ENCODE measurements at places on chromosomes 2 and 18.

DNA sequence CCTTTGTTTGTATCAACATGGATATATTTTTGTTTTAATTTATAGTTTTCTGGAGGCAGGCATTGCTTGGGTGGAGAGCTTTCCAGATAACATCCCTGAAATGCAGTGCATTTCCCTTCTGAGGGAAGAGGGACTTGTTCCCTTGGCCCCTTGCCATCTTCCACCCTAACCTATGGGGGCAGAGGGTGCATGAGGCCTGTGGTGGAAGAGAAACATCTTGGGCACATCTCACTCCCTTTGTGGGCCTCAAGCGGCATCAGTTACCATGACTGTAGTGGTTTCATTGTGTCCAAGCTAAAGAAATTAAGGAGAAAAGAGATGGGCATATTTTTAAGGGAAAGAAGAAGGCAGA is 5.3 kb upstream of the RPL37A start:
- DNase-seq, result no peak

DNA sequence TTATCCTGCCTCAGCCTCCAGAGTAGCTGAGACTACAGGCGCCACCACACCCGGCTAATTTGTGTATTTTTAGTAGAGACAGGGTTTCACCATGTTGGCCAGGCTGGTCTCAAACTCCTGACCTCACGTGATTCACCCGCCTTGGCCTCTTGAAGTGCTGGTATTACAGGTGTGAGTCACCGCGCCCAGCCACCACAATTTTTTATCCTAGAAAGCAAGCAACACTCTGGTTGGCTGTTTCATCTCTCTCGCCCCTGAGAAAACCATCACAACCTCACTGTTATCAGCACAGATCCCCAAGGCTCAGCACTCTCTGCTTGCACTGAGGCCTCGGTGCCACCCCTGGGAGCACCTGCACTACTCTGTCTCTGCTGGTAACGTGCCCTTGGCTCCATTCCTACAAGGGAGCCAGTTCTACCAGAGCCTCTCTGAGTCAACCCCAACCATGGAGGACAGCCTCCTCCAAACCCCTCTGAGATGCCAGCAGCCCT is 134.8 kb upstream of the AGAP1 start:
- no peak for DNase-seq

GRCh38 chr18:73959352-73959751 is 188.3 kb downstream of the FBXO15 start:
- DNase-seq, result no peak

DNA sequence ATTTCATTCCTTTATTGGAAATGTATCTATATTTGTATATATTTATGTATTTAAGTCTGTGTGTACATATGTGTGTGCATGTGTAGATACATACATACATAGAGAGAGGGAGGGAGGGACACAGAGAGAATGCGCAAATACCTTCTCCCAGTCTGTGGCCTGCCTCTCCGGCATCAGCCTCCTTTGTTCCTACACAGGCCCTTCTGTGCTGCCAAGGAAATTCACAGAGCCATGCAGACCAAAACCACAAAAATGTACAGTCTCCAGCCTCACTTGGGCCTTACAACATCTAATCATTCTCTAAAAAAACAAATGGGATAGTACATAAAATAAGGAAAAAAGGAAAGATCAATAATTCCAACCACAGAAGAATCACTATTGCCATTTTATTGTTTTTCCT is 8.8 kb upstream of the CRACDL start:
- DNase-seq, result no peak

- no peak for DNase-seq
Measured at GRCh38 chr2:177231270-177231669, 18.7 kb downstream of the HNRNPA3 start.

GRCh38 chr2:37396890-37397565 is 52.6 kb downstream of the QPCT start:
- no peak for DNase-seq

DNA sequence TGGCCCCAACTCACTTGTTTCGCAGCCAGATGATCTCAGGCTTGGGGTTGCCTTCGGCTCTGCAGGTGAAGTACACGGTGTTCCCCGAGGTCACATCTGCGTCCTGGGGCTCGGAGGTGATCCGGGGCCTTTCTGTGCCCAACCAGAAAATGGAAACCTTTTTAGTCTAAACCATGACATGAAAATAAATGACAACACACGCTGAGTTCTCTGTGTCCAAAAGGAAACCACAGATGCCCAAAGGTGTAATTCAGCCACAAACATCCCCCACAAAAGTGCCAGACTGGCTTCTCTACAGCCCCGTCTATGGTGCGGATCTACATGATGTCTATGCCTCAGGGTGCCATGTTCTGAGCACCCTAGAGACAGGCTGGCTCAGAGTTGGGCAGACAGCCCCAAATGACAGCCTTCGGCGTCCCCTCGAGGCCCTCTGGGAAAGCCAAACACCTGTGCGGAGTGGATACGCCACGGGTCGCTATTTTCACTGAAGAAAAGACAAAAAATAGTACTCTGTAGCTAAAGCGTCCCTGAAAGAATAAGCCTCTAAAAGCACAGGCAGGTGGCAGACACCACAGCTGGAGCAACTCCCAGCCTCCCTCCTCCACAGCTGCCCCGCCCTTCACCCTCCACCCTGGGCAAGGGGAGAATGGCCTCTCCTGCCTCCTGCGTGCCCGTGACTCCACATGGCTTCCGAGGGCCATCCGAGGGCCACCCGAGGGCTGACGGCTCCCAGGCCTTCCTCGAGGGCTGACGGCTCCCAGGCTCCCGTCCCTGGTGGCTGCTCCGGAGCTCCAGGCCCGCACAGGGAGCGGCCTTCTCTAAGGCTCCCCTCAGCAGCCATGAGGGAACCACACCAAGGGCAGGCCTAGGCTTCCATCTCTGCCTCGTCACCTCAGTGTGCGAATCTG is 67.1 kb downstream of the PXDN start:
- DNase-seq, result no peak

DNA sequence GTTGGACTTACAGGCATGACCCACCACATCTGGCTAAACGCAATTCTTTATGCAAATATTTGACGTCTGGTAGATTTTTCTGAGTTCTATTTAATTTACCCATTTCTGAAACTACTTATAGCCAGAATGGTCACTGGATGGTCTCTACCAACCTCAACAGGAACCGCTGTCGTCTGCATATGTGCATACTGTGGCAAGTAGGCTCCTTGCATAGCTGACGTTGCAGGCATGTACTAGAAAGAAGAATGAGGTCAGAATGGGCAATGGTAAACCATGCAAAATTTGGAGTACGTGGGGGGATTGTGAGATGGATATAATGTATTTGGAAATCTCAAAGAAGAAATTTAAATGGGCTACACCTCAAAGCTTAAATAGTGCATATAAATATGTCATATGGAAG is 77.1 kb upstream of the ITGB6 start:
- DNase-seq, result no peak

Data from ascending aorta (tissue), 2 donors.